ENCODE measurements at places on chromosomes 5 and 9. TPM values are rescaled to one million over a fixed set of nuclear protein-coding genes. Genes with fewer than 3 reads are reported as not detected.

GRCh38 chr5:10090074-10090473 is 159.6 kb downstream of the ATPSCKMT start:
- DNase-seq = no peak

- no peak for DNase-seq
Measured at GRCh38 chr9:123033352-123033751, at the start of gene GPR21. Gene GPR21 (plus strand): TSS chr9:123033667. CDS start chr9:123034567, 900 bp downstream.

DNA sequence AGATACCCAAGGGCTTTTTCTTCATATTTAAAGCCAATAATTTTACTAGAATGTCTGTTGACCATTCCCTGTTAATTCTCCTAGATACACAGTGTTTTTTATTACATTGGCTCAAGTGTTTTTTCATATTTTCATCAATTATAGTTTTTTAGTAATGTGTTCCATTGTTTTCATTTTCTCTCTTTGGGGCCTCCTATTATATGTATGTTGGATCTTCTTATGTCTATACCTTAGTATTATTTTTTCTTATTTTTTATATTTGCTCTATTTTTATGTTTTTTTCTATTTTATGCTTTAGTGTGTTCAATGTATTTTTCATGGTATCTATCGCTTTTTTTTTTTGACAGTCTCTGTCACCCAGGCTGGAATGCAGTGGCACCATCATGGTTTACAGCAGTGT is 7.5 kb downstream of the KIAA1958 start:
- no peak for DNase-seq

DNA sequence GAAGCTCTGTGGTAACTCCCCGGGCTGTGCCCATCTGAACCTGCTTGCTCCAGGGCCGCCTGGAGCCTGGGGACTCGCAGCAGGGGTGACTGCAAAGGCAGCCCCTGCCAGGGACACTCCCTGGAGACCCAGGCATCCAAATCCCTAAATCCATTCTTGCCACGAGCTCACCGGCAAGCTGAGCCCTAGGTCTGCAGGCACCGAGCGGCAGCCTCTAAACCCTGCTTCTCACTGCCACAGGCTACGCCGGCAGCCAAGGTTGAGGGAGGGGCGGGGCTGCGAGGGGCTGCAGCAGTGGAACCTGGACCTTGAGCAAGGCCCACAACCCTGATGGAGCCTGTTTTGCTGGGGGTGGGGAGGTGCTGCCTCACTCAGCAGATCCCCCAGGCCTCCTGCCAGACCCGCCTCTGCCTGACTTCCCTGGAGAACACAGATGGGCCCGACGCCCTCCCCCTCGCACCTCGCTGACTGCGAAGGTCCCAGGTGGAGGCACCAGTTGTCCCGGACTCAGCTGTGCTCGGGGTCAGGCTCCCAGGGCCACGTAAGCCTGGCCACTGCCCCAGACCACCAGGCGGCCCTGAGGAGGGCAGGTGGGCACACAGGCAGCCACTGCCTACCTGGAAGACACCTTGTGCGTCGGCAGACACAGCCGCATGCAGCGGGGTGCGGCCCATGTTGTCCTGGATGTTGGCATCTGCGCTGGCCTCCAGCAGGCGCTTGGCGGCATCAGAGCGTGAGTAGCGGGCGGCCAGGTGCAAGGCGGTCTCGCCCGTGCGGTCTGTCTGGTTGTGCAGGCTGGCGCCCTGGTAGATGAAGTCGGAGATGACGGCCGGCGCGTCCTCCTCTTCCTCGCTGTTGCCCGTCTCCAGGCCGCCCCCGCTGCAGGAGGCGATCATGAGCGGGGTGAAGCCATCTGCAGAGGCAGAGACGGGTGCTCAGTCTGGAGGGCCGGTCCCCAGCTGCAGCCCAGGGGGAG is 17.4 kb upstream of the SEC16A start:
- DNase-seq = no peak

DNA sequence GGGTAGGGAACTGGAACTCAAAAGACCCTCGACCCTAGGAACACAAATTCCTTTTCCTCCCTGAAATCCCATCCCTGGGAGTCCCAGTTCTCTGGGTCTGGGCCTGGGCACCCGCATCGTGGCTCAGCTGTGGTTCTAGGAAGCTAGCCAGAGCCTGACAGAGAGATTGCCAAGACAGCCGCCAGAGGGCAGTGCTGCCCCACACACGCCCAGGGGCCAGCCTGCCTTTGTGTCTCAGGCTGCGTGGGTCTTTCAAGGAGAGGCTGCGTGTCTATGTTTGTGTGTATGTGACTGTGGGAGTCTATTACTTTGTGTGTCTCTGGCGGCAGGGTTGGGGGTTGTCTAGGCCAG is 32.0 kb upstream of the TTLL11 start:
- peak; percentile 85 for DNase-seq

DNA sequence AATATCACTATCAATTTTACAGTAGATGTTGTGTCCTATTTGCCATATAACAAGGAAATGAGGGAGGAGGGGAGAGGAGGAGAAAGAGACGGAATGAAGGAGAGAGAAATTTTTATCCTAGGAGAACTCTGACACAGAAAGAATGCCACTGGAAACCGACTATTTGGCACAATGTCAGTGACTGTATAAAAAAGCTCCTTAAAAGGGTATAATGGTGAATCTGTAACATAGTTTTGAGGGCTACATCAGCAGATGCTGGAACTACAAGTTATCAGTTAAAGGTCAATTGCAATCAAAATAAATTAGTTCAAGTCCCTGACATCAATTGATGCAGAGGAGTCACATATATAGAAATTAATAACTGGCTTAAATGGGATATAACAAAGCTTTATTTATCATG is 5.7 kb downstream of the EDIL3 start:
- no peak for DNase-seq

DNA sequence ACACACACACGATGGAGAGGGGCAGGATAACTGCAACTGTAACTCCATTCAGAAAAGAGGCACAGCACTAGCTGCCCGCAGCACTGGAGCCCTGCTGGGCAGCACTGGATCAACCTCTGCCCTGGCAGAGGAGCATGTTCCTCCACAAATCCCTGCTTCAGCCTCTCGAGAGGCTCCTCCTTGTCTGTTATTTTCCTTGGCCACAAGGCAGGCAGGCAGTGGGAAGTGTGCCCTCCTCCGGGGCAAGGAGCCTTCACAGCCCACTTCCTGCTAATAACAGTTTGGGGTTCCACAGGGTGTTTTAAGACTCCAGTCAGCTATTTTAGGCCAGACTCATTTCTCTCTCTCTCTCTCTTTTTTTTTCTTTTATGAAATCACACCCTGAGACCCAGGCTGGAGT is 11.8 kb downstream of the FXN start:
- DNase-seq = peak; percentile 71

- DNase-seq = no peak
Measured at GRCh38 chr9:134645607-134646365, 4.2 kb downstream of the COL5A1 start.

DNA sequence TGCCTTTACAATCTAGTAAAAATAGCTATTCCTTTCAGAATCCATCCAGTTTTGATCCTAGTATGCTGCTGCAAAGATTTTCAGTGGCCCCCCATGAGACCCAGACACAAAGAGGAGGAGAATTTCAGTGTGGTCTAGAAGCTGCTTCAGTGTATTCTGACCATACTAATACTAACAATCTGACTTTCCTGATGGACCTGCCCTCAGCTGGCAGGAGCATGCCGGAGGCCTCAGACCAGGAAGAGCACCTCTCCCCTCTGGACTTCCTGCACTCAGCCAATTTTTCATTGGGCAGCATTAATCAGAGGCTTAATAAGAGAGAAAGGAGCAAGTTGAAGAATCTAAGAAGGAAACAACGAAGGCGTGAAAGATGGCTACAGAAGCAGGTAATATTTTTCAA is 48.5 kb downstream of the RNF180 start:
- DNase-seq = no peak

- no peak for DNase-seq
Measured at GRCh38 chr9:112562235-112562958, 75.8 kb downstream of the KIAA1958 start.

DNA sequence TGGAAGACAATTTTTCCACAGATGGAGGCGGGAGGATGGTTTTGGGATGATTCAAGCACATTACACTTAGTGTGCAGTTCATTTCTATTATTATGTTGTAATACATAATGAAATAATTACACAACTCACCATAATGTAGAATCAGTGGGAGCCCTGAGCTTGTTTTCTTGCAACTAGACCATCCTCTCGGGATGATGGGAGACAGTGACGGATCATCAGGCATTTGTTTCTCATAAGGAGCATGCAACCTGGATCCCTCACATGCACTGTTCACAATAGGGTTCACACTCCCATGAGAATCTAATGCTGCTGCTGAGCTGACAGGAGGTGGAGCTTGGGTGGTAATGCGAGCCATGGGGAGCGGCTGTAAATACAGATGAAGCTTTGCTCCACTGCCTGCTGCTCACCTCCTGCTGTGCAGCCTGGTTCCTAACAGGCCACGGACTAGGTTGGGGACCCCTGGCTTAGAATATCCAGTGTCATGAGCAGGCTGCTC is 1.6 kb downstream of the STKLD1 start:
- DNase-seq = no peak

DNA sequence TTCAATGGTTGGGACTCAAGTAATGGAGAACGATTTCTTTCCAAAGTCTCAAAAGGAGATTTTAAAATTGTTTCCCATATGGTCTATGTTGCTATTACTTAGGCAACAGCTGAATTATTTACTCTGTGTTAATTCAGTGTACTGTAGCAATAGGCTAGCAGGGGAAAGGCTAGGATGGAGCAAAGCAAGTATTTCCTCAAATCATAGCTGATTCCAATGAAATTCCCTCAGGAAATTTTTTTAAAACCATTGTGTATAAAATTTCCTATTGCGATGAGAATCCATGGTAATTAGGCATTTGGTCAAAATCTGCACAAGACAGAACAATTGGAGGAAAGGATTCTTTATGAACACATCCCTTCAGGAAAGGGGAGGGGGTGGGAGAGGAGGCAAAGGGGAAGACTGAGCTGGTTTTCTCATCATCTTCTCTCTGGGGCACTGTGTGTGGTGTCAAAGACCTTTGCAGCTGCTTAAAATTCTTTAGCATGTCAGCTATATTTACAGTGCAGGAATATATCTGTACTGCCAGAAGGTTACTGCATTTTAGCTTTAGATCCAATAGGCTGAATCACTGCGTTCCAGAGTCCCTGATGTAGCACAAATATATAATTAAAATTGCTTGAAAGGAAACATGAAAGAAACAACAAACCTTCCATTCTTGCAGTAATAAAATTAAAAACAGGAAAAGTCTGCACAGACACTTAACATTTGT is 95.3 kb downstream of the ZNF608 start:
- DNase-seq = no peak

GRCh38 chr9:99352826-99353225 is 130.7 kb downstream of the SEC61B start:
- DNase-seq = no peak

DNA sequence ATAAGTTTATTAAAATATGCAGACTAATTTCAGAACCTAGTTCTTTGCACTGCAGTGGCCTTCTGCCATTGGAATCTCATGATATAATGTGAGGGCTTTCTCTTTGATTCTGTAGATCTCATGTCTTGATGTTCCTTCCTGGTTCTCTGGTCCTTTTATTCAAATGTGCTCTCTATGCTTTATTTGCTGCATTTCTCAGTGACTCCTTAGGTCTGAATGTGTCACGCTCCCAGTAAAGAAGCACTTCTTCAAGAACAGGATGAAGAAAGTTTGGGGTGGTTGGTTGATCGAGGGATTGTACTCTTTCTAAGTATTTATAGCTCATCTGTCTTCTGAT is 122.6 kb downstream of the GDNF start:
- DNase-seq = no peak

- no peak for DNase-seq
Measured at GRCh38 chr5:140054086-140054689, 11.1 kb upstream of the NRG2 start.

DNA sequence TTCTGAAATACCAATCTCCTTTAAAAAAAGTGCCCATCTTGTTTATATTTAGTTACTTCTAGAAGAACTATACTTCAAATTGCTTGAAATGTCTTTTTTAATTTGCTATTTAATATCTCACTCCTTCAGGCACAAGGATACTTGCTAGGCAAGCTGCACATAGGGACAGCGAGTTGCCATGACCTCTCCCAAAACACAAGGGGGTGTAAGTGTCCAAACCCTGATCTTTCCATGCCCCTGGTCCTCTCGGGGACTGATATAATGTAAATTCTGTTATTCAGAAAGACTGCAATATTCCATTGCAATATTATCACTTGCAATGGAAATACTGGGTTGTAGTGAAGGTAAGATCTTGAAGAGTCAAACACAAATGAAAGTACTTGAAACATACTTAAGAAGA is 480.4 kb downstream of the CETN3 start:
- DNase-seq = no peak

DNA sequence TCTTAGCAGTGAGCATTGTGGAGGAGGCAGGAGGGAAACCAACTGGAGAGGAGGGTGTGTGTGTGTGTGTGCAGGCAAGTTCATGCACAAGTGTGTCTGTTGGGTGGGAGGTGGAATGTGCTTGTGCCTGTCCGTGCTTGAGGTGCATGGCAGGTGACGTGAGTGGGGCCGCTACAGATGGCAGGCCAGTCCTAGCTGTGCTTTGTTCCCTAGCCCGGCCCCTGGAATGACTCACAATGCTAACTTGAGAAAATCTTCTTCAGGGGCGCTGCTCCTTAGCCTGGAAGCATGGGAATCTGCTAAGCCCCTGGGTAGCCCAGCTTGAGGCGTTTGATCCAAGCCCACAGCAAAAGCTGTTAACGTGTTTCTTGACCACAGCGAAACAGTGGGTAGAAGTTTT is 25.0 kb upstream of the DMRT2 start:
- no peak for DNase-seq

DNA sequence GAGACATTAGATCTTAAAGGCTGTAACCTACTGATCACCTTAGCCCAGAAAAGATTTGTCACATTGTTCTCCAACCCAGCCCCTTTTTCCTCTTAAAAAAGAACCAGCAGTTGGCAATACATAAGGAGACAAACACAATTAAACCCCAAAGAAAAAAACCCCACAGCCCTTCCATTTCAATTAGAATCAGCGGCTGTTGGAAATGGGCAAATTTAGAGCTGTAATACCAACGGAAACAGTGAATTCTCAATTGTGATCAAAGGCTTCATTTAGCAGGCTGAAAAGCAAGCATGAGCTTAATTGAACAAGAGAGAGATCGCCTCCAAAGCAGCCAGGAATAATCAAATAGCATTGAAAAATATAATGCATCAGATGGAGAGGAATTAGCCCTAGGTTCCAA is 153.6 kb downstream of the FAM114A2 start:
- DNase-seq = no peak

DNA sequence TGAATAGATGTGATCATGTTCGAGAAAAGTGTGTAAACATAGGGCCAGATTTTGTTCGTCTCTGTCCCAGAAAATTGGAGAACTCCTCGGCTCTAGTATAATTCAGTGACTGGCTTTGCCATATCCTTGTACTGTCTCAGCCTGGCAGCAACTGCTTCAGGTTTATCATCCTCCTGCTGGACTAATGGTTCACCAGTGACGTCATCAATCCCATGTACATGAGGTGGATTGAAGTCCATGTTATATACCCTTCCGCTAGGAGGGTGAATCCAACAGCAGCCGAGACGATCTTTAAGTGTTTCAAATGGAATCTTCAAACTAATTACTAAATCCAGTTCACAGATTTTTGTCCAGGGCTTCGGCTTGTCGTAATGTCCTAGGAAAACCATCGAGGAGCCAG is 17.1 kb upstream of the PLPP1 start:
- DNase-seq = no peak

- no peak for DNase-seq
Measured at GRCh38 chr5:155738616-155739015, 588.3 kb upstream of the SGCD start.

The DRD1 gene
- total RNA-seq = 0.62 TPM

The ANKRD20A1 gene
- 3.0 TPM for total RNA-seq

The NOXA1 gene
- total RNA-seq = 8.5 TPM

The CRB2 gene
- 0.15 TPM for total RNA-seq

The FAM221B gene
- not detected for total RNA-seq

The PAIP1 gene
- 63.5 TPM for total RNA-seq

The GRM6 gene
- not detected for total RNA-seq

Data from aorta (tissue), 5 donors.